ENCODE measurements at places on chromosomes 5 and 9.

DNA sequence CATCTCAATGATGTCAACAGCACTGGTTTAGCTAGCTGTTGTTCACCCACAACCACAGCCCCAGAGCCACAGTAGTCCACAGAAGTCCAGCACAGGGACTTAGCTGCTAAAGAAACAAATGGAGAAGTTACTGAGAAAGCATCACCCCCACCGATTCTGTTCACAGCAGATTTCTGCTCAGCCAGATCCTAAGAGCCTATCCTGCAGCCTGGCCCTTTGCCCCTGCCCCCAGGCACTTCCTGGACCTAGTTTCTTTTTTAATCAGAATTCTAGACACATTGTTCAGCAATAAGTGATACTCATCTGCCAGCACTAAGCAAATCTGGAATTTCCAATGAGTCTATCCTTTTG is 7.4 kb downstream of the B4GALT1 start:
- DNase-seq: no peak

- DNase-seq: no peak
Observed at GRCh38 chr5:39808656-39809055, 383.9 kb upstream of the DAB2 start.

DNA sequence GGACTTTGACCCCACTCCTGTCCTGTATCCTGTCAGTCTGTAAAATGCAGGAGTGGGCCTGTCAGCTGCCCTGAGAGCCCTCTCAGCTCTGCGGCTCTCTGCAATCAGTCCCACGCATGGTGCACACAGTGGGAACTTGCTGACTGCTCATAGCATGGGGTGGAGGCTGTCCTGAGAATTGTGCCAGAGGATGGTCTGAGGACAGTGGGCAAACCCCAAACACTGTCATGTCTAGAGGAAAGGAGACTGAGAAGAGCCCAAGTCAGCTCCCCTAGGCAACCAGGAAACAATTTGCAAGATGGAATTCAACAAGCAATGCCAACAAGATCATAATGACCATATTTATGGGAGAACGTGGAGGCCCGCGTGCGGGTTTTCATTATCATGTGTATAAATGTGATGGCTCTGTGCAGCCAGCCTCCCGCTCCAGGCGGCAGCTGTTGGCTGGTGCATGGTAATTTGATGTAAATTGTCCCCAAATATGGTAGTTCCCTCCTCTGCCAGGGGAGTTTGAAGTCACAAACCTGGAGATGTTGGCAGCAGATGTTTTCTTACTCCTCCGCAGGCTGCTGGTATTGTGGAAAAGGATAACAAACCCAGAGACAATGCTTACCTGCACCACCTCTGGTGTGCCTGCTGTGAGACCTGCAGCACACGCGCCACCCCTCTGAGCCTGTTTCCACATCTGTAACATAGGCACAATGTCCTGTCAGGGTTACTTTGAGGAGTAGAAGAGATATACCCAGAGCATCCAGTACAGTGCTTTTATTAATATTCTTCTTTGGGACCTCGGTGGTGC is 39.8 kb upstream of the ALDH1B1 start:
- no peak for DNase-seq

DNA sequence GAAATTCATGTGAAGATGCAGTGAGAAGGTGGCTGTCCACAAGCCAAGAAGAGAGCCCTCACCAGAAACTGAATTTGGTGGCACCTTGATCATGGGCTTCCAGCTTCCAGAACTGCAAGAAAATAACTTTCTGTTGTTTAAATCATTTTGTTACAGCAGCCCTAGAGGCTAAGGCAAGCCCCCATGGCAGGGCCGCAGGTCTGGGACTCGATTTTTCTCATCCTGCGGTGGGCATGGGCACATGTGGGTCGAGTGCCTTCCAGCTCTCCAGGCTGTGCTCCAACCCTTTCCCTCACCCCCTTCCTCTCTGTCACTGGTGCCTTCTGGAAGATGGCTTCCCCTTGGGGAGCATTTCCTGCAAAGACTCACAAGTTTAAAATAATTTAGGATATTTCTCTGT is 40.7 kb downstream of the AHRR start:
- DNase-seq: no peak

GRCh38 chr5:170892196-170892595 is 30.4 kb downstream of the RANBP17 start:
- DNase-seq: no peak

DNA sequence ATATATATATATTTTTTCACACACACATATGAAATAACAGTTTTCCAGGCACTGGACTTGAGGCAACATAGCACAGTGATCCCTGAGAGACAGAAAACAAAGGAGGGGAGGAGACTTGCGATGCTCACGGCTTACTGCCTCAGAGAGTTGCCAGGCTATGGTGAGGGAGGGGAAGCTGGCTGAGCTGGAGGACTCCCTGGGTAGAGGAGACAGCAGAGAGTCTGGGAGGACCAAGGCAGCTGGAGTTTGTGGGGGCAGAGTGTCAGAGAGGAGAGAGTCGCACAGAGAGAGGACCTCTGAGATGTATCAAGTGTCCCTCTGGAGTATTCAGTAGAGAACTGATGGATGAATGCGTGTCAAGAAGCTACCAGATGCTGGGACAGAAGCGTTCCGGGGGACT is 23.1 kb upstream of the QSOX2 start:
- DNase-seq: no peak

- DNase-seq: no peak
Observed at GRCh38 chr5:298737-299125, 22.8 kb upstream of the AHRR start.

DNA sequence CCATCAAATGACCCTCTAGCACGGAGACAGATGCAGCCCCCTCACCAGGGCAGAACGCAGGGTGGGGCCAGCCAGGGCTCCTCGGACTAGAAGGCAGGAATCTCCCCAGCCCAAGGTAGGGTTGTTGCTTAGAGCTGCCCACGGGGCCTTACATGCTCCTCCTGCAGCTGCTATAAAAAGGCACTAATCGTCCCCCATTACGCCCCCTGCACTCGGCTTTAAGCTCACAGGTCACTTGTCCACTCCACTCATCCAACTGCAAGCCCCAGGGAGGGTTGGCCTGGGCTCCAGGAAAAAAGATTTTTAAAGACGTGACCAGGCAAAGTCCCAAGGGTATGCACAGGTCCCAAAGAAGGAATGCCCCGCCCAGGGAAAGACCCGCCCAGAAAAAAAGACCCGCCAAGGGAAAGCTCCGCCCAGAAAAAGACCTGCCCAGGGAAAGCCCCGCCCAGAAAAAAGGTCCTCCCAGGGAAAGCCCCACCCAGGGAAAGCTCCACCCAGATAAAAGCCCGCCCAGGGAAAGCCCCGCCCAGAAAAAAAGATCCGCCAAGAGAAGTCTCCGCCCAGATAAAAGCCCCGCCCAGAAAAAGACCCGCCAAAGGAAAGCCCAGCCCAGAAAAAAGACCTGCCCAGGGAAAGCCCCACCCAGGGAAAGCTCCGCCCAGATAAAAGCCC is 11.1 kb downstream of the GRIN1 start:
- DNase-seq: peak; percentile 60

DNA sequence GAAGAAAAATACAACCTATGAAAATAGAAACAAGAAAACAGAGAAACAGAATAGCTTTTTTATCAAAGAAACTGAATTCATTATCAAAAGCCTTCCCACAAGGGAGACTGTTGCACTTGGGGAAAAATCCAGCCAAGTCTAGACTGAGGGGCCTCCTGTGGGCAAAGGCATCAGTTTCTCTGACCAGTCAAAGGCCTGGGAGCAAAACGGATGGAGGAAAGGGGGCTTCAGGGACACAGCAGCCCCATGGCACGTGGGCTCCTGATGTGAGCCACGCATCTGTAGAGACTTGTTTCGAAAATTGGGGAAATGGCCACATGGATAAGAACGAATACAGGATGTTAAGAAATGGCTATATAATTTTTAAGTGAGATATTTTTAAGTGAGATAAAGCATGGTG is 21.1 kb downstream of the ZDHHC11B start:
- DNase-seq: no peak

DNA sequence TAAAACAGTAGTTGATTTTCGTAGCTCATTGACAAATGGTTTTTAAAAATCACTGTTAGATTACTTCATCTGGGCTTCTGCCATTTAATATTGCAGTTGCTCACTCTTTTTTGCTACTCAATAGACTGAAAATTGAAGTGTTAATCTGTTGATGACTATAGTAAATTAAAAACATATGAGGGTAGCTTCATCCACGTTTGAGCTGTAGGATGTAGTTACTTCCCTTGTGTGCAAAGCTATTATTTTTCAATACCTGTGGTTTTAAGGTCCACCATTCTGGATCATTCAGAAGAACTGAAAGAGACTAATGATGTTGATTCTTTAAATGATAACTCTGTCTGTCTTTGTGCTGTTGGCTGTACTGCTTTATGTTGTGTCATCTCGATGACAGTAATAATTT is 74.7 kb downstream of the LNPEP start:
- DNase-seq: no peak

- DNase-seq: no peak
Observed at GRCh38 chr9:109256336-109256735, 64.5 kb downstream of the EPB41L4B start.

- peak; percentile 25 for DNase-seq
Observed at GRCh38 chr5:135670588-135670987, 91.8 kb upstream of the CXCL14 start.

GRCh38 chr9:105690742-105691141 is 3.6 kb upstream of the TMEM38B start:
- peak; percentile 50 for DNase-seq

DNA sequence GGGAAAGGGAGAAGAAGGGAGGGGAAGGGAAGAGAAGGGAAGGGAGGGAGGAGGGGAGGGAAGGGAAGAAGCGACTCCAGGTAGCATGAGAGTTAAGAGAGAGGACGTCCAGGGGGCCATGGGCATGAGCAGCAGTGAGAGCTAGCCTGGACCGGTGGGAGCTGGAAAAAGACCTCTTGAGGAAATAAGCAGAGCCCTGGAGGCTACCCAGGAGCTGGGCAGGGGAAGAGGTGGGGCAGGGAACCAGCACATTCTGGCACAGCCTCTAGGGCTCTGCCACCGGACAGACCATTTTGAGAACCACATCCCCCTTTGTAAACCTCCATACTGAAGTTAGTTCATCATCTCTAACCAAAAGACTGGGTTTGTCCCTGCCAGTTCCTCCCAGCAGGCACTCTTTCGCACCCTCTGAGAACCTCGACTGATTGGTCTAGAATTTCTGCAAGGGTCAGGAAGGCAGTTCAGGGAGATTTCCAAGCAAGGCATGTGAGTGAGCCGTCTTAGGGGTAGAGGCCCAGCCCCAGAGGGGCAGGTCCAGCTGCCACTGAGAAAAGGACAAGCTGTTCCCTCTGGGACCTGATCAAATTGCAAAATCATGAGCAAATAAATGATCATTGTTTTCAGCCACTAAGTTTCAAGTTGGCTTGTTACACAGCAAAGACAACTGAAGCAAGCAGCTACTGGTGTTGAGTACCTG is 11.6 kb downstream of the NAIF1 start:
- DNase-seq: no peak

GRCh38 chr5:89968958-89969381 is 440.6 kb downstream of the CETN3 start:
- no peak for DNase-seq

- no peak for DNase-seq
Observed at GRCh38 chr9:101925498-101925897, 187.1 kb upstream of the GRIN3A start.

DNA sequence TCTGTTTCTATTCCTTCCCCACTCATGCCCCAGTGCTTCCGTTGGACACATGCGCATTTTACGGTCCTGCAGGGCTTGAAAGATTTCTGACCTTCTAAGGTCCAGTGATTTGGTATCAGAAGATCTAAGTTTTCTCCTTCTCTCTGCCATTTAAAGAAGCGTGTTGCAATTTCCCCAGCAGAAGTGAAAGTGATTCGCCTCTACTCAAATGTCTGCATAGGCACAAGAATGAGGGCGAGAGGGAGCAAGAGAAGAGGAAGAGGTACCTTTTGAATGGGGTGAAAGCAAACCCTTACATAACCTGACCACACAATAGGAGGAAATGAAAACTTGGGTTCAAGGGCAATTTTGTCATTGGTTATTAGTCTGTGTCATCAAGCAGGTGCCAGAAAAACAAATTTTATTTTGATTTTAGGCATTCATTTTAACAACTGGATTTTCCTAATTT is 31.7 kb upstream of the NR3C1 start:
- no peak for DNase-seq

GRCh38 chr9:135848341-135849047 is 58.9 kb downstream of the CAMSAP1 start:
- no peak for DNase-seq

DNA sequence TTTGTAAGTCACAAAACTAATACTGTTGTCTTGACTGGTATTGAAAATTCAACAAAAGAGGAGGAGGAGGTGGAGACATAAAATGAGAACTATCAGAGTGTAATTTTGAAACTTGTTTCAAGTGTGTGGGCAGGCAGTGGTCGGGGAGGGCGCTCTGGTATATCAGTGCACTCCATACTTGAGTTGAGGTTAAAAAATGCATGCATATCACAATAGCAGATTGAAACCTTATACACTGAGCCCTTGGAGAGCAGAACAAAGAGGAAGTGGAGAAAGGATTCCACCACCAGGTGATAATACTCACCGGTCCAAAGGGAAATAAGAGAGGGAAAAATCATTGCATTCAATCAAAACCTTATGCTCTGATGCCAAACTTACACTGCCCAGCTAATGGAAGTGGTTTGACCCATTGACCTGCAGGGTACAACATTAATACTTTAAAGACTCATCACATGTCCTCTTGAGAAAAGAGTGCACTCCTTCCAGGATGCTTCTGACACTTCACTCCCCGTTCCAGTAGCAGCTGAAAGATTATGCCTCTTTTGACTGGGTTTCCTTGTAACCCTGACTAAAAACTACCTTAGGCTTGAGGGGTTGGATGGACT is 79.5 kb upstream of the FAM169A start:
- no peak for DNase-seq

DNA sequence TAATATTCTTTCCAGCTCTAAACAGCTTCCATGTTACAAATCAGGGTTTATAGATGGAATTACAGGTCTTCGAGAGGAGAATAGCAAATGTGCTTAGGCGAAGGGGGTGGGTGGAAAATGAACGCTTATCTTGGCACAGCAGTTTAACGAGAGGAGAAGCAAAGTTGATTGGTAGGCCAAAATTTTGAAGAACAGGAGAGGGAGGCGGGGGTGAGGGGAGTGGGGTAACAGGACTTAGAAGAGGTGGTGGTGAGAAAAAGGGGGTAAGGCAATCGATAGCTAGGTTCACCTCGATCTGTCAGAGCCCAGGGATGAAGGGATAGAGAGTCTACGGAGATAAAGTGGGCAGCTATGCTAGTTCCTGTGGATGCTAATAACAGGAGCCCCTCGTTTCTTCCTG is 764 bp downstream of the ANKRA2 start:
- no peak for DNase-seq

DNA sequence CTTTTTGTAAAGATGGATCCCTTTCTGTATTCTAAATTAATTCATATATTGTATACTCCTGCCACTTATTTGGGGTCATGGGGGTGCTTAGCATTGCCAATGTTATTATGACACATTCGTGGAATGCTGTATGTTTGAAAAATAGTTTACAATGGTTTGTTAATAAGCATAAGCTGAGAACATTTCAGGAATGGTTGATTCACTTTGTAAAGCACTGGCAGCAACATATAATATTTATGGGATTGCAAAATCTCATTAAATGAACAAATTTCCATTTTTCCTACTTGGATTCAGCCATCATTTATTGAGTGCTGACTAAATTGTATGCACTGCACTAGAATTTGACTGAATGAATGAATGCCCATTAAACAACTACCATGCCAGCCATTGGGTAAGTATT is 215.2 kb upstream of the KLF4 start:
- no peak for DNase-seq

Data from SK-MEL-5 (cell line).